ENCODE measurements at places on chromosomes 6 and 20. TPM values are rescaled to one million over a fixed set of nuclear protein-coding genes. Genes with fewer than 3 reads are reported as not detected.

The CCN5 gene
- not detected for total RNA-seq

DNA sequence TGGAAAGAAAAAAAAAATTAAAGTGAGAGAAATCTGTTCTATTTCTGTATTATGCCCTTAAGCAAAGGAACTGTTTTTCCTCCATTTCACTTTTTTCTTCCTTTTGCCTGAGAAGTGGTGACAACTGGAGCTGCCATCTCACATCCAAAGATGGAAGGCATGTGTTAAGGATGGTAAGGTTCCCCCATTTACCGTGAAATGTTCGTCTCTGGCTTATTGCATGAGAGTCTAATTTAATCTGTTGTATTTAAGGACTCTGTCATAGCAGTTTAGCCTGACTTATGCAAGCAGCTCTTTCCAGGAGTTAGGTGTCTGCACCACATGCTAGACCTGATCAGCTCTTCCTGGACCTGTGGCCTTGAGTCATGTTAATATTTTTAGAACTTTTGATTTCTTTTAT lies 389.5 kb upstream of the MAP3K7 start:
- DNase-seq = no peak

- no peak for DNase-seq
Observed at GRCh38 chr6:45206793-45207492, 121.2 kb upstream of the RUNX2 start.

DNA sequence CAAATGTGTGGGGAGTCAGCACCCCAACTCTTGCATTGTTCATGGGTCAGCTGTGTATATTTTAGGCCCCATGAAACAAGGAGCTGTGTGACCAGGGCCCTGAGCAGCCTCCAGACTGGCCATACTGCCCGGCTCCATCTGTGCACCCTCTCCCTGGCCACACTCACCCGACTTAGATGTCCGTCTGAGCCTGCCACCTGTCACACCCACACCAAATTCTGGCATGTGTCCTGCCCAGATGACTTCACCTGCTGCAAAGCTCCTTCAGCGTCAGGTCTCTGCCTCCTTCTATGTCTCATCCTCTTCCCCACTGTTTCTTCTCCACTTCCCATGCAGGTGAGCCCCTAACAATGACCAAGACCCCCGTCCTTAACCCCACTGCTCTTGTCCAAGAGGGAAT lies 88.1 kb upstream of the THBS2 start:
- no peak for DNase-seq
